ENCODE measurements at places on chromosomes 7 and 10.

DNA sequence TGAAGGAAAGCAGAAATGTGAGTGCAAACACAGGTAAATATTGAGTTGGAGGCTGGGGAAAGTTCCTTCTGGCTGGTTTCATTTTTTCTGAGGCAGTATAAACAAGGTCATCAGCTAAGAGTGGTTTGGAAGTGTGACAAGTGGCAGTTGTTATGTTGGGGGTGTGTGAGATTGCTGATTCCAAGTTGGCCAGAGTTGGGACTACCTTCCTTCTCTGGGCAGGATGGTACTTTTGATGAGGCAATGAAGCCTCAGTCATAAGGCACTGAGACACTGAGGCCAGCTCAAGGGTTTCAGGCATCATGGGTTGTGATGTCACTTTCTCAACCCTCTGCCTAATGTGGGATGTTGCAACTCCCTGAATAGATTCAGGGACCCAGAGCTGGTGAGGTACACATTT is 8.2 kb upstream of the PTTG1IP2 start:
- DNase-seq, result no peak

DNA sequence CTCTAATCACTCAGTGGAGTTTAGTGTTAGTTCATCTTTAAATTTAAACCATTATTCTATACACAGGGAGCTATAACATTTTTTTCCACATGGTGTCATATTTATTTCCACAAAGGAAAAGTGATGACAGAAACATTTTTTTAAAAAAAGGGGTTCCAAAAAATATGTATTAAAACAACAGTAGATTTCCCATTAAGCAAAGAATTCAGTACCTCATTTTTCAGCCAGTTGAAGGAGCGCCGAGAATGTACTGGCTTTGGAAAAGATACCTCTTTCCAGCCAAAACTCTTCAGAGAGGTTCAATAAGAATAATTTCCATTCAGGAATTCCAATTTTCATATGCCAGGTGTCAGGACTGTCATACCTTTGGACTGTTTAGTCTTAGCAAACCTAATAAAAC is 250.5 kb upstream of the MEOX2 start:
- no peak for DNase-seq

GRCh38 chr7:28509251-28510025 is 97.1 kb downstream of the CREB5 start:
- DNase-seq, result no peak

DNA sequence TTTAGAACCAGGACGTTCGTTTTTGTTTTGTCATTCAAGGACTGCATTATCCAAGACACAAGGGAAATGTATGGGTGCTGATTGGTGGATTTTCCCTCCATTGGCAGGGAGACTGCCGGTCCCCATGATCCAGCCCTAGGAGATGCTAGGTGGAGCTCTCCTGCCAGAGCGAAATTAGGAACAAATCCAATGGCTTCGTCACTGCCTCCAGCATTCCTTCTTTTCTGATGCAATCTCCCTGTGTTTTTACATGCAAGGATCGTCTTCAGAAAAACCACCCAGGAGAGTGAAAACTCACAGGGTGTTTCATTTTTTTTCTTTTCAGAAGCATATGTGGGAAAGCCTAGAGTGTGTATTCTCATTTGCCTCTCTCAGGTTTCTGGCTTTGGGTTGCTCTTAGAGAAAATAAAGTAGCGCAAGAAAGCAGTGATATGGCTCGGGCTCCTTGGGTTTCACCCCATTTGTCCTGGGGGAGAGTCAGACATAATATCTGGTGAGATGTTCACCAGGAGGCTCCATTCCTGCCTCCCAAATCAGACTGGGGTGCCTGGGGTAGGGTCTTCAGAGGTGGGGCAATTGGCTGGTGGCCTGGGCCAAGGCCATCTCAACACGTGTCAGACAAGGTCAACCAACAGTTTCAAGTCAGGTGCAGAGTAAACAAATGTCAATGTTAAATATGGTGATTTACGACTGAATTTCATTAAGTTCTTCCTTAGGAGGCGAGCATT is 450.9 kb upstream of the MKI67 start:
- DNase-seq, result no peak

DNA sequence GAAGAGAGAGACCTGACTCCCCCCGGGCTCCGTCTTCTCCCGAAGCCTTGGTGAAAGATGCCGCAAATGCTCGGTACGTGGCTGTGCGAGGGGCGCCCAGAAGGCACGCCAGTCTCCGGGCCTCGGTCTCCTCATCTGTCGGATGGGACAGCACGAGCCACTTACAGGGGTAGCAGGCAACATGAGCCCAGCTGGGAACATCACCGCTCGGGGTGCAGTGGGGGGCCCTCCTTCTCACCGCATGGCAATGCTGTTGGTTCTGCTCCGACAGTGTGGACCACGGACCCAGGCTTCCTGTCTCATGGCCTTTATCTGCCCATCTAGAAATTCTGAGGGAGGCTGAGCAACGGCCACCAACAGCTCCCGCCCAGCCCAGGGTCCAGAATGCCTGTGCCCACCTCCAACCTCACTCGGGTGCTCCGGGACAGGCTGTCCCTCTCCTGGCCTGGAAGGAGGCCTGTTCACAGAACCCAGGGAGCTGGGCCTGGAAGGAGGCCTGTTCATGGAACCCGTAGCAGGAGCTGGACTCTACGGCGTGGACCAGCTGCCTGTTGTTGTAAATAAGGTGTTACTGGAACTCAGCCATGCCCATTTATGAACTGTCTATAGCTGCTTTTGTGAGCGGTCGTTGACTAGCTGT is 15.8 kb downstream of the ADAP1 start:
- no peak for DNase-seq

DNA sequence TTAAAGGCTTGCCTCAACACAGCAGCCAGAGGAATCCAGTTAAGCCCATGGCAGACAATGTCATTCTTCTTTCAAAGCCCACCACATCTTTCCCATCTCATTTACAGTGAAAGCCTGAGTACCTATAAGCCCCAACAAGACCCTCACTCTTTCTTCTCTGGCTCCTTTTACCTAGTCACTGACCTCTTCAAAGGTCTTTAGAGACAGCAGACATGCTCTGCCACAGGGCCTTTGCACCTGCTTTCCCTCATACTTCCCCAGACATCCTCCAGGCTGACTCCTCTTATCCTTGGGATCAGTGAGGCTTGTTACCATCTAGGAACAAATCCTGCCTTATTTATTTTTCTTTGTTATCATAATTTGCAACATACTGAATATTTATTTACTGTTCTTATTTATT is 17.8 kb downstream of the HYAL4 start:
- DNase-seq, result no peak

DNA sequence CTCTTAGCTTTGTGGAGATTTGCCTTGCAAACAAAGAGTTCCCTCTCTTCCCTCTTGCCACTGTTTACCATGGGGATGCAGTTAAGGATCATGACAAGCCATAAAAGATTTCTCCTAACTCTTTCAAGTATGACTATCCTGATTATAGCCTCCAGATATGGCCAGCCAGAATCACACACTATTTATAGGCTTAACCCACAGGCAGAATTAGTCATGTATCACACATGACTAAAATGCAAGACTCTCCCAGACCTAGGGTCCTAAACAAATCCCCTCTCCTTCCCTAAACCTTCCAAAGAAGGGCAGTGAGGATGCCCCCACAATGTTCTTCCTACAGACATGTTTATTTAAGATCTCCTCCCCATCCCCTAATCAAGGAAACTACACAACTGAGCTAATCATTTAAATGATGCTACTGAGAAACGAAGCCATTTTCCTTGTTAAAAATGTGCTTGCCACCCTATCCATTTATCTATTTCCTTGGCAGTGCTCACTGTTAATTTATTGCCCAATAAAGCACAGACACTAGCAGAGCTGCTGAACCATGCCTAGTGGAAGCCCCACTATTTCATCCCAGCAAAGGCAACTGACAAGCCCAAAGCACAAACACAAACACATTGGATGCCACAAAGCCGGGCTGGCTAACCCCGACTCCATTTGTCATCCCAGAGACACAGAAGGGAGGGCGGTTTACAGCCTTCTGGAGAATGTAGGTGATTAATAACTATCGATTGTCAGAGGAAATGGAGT is 363.4 kb downstream of the KCNMA1 start:
- DNase-seq, result no peak

GRCh38 chr10:30176182-30176581 is 116.8 kb upstream of the JCAD start:
- no peak for DNase-seq

GRCh38 chr10:17423632-17424186 is 30.7 kb downstream of the ST8SIA6 start:
- peak; percentile 51 for DNase-seq

GRCh38 chr7:131456338-131456737 is 100.1 kb downstream of the PODXL start:
- DNase-seq, result no peak

GRCh38 chr10:106506526-106507283 is 657.8 kb downstream of the SORCS1 start:
- DNase-seq, result no peak

DNA sequence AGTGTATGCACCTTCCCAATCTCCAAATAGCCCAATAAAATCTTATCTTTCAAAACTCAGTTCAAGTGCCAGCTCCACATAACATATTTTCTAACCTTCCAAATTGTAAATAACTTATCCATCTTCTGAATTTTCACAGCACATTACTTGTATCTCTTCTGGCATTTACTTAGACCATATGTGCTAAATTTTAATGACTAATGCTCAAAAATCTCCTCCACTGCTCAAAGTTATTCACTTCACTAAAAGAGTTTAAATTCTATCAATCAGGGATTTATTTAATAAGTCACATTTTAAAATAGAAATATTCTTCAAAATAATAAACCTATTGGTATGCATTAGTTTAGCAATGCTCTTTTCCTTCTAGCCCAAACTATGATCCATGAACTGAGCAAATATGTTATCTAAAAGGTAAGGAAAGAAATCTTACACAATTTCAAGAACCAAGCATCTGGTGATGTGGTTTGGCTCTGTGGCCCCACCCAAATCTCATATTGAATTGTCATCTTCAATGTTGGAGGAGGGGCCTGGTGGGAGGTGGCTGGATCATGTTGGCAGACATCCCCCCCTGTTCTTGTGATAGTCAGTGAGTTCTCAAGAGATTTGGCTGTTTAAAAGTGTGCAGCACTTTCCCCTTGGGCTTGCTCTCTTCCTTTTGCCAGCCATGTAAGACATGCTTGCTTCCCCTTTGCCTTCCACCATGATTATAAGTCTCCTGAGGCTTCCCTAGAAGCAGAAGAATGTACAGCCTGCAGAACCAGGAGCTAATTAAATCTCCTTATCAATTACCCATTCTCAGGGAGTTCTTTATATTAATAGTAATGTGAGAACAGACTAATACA is 28.1 kb upstream of the GPR22 start:
- peak; percentile 26 for DNase-seq

DNA sequence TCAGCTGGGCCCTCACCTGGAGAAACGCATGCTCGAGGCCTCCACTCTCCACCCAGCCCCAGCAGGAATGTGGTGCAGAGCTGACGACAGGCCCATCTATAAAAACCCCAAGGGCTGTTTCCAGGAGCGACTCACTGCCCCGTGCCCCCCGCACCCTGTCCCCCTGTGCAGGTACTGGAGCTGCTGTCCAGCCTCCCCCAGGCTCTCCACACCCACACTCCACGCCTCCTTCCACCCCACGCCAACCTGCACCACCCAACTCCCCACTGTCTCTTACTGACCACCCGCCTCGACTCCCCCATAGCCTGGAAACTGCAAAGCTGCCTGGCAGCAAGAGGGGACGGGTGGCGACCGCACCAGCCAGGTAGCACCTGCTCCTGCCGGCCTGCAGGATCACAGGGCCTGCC is 43.3 kb downstream of the DIP2C start:
- DNase-seq, result no peak

DNA sequence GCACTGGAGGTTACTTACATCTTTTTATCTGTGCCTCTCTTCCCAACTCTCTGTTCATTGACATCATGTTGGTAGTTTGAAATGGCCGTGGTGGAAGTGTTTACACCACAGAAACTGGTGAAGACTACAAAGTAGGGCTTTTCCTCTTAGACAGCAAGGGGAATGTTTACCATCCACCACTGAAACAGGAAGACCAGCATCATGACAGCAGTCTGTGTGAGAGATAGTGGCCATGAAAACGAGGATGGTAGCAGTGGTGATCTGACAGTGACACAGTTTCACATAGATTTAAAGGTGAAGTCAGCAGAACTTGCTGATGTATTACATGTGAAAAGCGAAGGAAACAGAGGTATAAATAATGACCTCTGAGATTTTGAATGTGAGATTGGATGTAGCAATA is 115.7 kb downstream of the CCDC71L start:
- no peak for DNase-seq

DNA sequence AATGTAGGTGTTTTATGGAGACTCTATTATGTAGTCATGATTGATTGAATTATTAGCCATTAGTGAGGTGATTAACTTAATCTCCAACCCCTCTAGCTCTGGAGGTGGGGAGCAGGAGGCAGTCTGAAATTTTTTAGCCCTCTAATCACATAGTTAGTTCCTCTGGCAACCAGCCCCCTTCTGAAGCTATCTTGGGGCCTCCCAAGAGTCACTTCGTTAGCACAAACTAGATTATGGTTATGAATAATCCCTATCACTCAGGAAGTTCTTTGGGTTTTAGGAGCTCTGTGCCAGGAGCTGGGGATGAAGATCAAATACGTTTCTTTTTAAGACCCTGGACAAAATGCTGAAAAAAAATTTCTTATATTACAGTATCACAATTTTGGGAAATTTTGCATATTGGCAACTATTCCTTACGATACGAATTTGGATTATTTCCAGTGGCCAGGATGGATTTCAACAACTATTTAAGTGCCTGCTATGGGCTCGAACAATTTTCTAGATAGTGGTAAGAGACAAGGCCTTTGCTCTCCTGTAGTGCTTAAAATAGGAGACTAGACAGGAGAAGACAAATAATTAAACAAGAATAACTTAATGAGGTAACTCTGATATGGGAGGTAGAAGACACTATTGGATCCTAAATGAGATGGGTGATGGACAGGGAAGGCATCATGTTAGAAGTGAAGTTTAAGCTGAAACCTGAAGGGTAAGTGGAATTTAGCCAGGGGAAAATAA is 52.9 kb downstream of the BTAF1 start:
- DNase-seq, result peak; percentile 55

DNA sequence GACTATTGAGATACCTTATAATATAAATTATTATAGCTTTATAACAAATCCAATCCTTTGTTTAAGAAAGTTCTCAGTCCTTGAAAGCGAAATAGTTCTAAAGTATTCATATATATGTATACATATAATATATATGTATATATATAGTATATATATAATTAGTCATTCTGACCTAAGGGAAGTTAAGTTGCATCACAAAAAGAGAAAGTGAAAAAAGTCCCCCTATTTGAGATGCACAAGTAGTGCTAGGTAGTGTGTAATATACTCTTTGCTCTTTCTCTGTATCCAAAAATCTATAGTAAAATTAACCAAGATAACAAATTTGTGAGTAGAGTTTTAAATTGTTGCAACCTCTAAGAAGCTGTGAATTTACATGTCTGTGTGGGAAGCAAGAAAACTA is 13.3 kb upstream of the IFIT1B start:
- no peak for DNase-seq

Measured in hematopoietic multipotent progenitor cell treated with erythropoietin and hydrocortisone succinate and interleukin-3 and kit ligand, for 8 days (in vitro differentiated cells).